ENCODE measurements at places on chromosomes 12 and 14.

- DNase-seq = no peak
Observed at GRCh38 chr14:100083706-100084105, 18.5 kb downstream of the EVL start.

- DNase-seq = no peak
Observed at GRCh38 chr14:99026471-99026870, 245.5 kb downstream of the BCL11B start.

GRCh38 chr12:93780101-93780641, 103.0 kb downstream of the CRADD start:
- DNase-seq = no peak

- peak; percentile 37 for DNase-seq
Observed at GRCh38 chr12:26122681-26123481, 2.0 kb downstream of the BHLHE41 start.

Data from NCI-H2081 (cell line).